ENCODE measurements at places on chromosomes 7 and 10. TPM values are rescaled to one million over a fixed set of nuclear protein-coding genes. Genes with fewer than 3 reads are reported as not detected.

DNA sequence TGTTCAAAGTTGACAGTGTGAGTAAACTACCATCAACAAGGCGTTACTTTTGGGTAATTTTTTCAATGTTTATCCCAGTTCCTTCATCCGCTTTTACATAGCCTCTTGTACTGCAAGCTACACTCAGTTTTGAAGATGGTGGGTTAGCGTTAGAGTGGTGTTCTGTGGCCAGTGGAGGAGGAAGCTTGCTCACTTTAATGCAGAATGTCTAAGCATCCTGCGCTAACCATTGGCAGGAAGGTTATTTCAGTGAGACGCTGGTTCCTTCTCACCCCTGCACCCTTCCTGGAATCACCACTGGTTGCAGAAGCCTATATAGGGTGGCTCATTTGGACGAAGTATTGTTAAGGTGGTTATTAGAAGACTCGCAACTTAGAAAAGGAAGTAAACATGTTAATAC, 159.1 kb downstream of the CELF2 start:
- H3K4me3 ChIP-seq = no peak overlapping the region
- no peak overlapping the region for H3K27ac ChIP-seq
- H3K4me1 ChIP-seq = no peaks in the 10 kb centered on the region
- H3K36me3 ChIP-seq = no peaks in the 10 kb centered on the region
- no peaks in the 10 kb centered on the region for H3K27me3 ChIP-seq

DNA sequence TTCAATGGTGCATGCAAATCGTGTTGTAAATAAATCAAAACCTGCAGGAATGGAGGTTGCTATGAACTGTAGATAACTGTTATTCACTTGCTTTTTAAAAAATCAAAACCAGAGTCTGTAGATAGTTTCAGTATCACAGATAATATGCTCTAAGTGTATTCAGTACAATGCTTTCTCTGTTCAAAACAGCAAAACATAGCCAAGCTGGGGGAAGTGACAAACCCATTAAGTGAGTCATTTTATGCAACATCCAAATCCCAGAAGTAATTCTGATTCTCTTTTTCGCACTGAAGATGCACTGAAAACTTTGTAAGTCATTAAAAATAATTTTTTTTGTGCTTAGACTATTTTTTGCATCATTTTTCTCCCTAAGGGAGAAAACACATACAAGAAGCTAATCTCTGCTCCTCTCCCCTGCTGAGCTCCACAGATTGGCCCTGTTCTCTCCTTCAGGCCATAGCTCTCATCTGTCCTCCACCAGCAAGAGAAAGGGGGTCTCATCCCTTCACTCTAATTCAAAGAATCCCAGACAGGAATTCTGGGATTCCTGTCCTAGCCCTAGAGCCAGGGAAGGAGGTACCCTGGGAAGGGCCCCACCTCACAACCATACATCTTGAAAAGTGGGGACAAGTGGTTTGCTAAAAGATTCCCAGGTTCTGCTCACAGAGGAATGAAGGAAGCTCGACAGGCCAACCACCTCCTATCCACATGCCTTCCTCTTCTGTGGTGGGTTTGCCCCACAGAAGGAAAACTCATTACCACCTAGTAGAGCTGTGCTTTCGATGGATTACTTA, 4.9 kb downstream of the PRTFDC1 start:
- no peaks in the 10 kb centered on the region for H3K36me3 ChIP-seq
- no peaks in the 10 kb centered on the region for H3K27me3 ChIP-seq
- no peak for DNase-seq
- H3K4me3 ChIP-seq = no peak overlapping the region
- no peak overlapping the region for H3K27ac ChIP-seq

DNA sequence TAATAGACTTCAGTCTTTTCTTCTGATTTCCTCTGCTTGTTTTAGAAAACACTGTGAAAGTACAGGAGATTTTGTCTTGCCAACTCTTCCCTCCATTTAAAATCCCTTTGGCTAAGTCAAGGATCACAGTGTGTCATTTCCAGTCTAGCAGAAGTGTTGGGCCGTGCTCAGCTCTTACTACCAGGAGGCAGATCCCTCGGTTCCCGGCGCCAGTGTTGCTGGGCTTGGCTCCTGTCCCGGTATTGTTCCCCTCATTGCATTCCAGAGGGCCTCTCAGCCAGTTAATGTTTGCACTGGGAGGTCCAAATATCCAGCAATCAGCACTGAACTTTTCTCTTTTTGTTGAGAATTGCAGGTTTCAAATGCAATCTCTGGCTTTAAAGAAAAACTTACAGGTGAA, 612.1 kb upstream of the MGMT start:
- H3K27ac ChIP-seq = no peak overlapping the region
- no peaks in the 10 kb centered on the region for H3K4me1 ChIP-seq
- H3K36me3 ChIP-seq = no peaks in the 10 kb centered on the region
- no peaks in the 10 kb centered on the region for H3K27me3 ChIP-seq

GRCh38 chr7:92626281-92626809, 36.2 kb upstream of the FAM133B start:
- no peaks in the 10 kb centered on the region for H3K36me3 ChIP-seq
- DNase-seq = no peak
- no peak overlapping the region for H3K27ac ChIP-seq
- no peaks in the 10 kb centered on the region for H3K4me1 ChIP-seq
- H3K27me3 ChIP-seq = no peaks in the 10 kb centered on the region
- H3K4me3 ChIP-seq = no peak overlapping the region

- H3K27me3 ChIP-seq = no peaks in the 10 kb centered on the region
- DNase-seq = no peak
- no peak overlapping the region for H3K27ac ChIP-seq
- H3K4me3 ChIP-seq = no peak overlapping the region
These were observed 137.9 kb upstream of the HDAC9 start for GRCh38 chr7:18357691-18358090.

Gene GARIN1A
- total RNA-seq = 0.44 TPM

Gene TBX20
- total RNA-seq = 1.0 TPM

Gene DENND2A
- 3.6 TPM for total RNA-seq

Data from right lobe of liver (tissue), 6 donors.